ENCODE measurements at places on chromosomes 5 and 9. TPM values are rescaled to one million over a fixed set of nuclear protein-coding genes. Genes with fewer than 3 reads are reported as not detected.

The SLCO6A1 gene
- not detected for total RNA-seq

The CCDC180 gene
- 10.2 TPM for total RNA-seq

The ARL15 gene
- 33.6 TPM for total RNA-seq

- H3K4me3 ChIP-seq, result no peak overlapping the region
- H3K4me1 ChIP-seq, result no peaks in the 10 kb centered on the region
- no peaks in the 10 kb centered on the region for H3K36me3 ChIP-seq
- no peak for DNase-seq
- no peak overlapping the region for H3K27ac ChIP-seq
- no peaks in the 10 kb centered on the region for H3K27me3 ChIP-seq
Measured at GRCh38 chr5:135601466-135601865, 22.7 kb upstream of the CXCL14 start.

DNA sequence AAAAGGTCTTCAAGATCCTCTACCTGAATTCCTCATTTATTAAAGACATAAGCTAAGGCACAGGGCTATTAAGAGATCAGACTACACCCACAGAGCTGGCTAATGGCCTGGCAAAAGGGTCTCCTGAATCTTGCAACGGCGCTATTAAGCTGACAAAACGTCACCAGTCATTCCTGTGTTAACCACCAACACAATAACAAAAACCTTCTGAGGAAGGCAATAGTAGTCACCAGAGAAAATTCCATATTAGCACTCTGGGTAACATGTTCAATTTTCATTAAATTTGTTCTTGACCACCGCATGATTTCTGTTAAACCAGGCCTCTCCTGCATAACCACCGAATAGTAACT, 77.0 kb downstream of the GNAQ start:
- DNase-seq, result no peak
- no peaks in the 10 kb centered on the region for H3K36me3 ChIP-seq

- H3K4me3 ChIP-seq, result no peak overlapping the region
- no peak for DNase-seq
- peaks cover 10% of the 10 kb centered on the region for H3K4me1 ChIP-seq
- H3K36me3 ChIP-seq, result no peaks in the 10 kb centered on the region
- H3K27me3 ChIP-seq, result no peaks in the 10 kb centered on the region
Measured at GRCh38 chr9:75589497-75589896, 301.0 kb upstream of the PCSK5 start.

DNA sequence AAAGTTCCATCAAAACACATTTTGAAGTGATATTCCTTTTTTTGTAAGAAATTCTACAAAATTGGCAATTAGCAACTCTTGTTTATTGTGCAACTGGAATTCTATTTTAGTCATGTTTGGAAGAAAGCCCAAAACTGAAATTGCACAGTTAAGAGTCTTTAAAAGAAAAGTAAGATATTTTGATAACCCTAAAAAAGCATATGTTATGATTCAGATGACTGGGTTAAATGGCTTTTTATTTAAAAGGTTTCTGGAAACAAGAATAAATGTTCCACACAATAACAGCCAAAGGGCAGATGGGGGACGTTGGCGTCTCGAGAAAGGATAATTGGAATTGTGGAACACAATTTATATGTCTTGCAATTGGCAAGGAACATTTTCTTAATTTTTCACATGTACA, 275.2 kb downstream of the CDH9 start:
- H3K27ac ChIP-seq, result no peak overlapping the region
- no peaks in the 10 kb centered on the region for H3K36me3 ChIP-seq
- H3K4me1 ChIP-seq, result no peaks in the 10 kb centered on the region
- H3K4me3 ChIP-seq, result no peak overlapping the region

DNA sequence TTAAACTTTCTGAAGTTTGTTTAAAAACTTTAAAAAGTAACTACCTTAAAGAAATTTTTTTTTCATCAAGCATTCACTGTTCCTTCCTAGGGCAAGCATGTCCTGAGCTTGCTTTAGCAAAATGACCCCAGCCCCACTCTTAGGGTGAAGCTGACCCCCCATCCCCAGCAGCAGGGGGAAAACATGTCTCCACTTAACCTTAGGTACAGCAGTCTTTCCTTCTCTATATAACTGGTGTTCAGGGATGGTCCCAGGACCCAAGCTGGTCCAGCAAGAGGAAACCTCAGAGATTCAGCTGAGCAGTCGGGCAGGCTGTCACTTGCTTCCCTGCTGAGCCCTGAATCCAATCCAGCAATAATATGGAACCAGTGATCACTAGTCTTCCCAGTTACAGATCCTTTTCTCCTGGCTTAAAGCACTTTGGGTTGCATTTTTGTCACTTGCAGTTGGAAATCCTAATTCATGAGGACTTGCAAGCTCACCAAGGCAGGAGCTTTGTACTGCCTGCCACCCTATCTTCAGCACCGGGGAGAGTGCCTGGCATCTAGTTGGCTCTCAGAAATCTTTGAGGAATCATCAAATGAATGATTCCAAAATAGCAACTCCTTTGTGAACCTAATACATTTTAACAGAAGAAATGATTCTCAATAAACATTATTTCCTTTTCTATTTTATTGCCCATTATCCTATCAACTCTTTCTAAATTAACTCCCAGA, 91.2 kb downstream of the FSTL4 start:
- H3K27ac ChIP-seq, result no peak overlapping the region
- H3K4me1 ChIP-seq, result no peaks in the 10 kb centered on the region
- no peak overlapping the region for H3K4me3 ChIP-seq

- no peak overlapping the region for H3K27ac ChIP-seq
- no peak overlapping the region for H3K4me3 ChIP-seq
- DNase-seq, result no peak
- no peaks in the 10 kb centered on the region for H3K36me3 ChIP-seq
- H3K27me3 ChIP-seq, result no peaks in the 10 kb centered on the region
Measured at GRCh38 chr5:159947708-159948358, 31.6 kb downstream of the ADRA1B start.

All from thyroid gland (tissue), 4 donors.